ENCODE measurements at places on chromosomes 6 and 20.

- no peak for DNase-seq
Observed at GRCh38 chr6:82786248-82786647, 279.4 kb downstream of the UBE3D start.

DNA sequence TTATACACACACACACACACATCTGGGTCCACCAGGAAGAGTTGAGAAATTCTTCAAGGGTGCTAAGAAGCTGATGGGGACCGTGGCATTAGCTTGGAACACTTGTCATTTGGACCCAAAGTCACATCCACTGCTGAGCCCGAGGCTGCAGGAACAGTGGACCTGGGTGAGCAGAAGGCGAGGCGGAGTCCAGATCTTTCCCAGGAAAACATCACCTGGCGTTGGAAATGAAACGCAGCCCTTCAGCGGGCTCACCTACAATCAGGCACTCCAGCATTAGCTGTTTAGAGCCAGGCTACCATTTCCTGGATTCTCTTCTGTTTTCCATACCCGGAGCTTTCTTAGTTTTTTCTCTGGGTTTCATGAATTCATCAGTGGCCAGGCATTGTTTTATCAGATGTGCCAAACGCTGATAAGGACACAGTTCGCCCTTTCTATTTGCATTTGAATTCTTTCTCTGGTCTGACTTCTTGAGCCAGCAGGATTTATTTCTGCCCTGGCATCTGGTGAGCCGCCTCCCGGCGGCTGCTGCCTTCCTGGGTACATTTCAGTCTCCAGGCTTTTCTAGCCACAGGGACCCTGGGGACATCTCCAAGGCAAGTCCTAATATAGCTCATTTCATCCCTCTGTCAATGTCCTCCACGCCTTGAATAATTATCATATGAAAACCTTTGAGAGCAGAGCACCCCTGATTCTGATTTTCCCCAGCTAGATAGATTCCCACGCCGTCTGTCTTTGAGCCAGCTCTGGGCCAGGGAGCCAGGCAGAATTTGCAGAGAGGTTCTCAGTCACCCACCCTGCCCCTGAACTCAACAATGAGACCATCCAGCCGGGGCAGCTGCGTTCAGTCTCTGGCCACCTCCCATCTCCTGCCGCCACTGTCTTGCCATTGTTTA, 170.9 kb downstream of the TTLL2 start:
- no peak for DNase-seq

DNA sequence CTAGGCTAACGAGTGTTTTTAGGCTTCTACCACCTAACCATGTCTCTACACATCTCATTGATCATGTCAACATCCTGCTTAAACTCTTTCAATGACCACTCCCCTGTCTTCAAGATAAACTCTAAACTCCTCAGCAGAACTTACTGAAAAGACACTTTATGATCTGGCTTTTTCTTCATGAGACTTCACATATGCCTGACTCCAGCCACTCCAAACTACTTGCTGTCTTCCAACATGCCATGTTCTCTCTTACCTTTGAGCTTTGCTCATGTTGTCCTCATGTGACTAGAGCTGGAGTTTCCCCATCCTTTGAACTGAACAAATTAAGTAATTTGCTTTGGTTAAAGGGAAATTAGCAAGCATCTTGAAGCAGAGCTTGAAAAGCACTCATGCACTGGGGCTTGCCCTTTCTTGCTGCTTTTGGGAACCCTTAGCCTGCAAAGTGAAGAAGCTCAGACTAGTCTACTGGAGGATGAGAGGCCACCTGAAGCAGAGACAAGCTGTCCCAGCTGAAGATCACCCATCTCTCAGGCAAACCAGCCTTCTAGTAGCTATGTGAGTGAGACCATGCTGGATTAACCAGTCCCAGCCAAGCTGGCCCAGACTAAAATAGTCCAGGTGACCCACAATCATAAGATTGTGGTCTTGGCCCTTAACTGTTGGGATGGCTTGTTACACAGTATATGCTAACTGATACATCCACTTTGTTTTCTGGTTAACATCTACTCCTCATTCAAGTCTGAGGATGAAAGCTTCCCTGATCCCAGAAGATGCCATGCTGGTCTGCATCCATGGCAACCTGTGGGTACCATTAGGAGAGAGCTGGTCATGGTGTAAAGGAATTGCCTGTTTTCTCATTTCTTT, 235.8 kb downstream of the GMPR start:
- DNase-seq = no peak

GRCh38 chr6:158357570-158358216, 45.4 kb downstream of the TULP4 start:
- DNase-seq = no peak

- DNase-seq = no peak
Observed at GRCh38 chr20:44692932-44693480, 22.2 kb upstream of the CCN5 start.

DNA sequence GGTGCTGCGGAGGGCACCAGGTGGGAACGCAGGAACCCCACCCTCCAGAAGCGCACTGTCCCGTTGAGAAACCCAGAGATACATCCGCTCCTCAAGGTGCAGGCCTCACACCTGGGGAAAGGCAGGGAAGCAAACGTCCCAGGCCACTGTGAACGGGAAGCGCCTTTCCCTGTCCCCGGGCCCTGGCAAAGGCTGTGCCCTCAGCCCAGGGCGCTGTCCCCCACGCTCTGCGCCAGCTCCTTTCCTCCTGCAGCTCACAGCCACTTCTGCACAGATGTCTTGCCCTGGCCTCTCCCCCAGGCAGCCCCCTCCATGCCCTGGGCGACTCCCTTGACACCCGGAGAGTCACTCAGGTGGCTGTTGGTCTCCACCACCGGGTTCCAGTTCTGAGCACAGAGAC, 203.8 kb downstream of the TAF4 start:
- no peak for DNase-seq

DNA sequence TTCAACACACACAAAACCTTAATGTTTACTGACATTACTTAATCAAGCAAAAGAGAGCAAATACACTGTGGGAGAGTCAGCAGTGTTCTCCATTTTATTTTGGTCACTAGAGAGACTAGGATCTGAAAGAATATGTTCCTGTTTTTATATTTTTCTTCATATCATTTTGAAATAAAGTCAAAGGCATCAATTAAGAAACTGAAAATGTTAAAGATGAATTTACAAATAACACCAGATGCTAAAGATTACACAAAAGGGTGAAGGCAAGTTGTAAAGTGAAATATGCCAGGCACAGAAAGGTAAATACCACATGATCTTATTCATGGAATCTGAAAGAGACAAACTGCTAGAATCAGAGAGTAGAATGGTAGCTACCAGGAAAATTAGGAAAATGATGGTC, 60.3 kb upstream of the FABP7 start:
- DNase-seq = no peak

DNA sequence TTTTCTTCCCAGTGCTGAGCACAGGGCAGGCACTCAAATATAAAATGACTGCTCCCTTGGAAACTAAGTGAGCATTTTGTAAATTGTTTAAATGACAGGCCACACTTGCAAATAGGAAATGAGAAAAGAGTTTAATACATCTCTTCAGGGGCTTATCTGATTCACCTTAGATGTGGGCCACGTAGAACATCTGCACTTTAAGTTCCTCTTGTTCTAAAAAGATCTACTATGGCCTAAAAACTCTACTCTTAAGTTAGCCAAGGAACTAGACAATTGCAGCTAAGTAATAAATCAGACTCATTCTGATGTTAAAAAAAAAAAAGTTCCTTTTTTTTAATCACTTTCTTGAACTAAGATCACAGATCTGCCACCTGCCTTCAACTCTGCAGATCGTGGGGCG, 126.3 kb downstream of the KIF16B start:
- DNase-seq = no peak

- no peak for DNase-seq
Observed at GRCh38 chr20:51512645-51513044, 29.9 kb downstream of the NFATC2 start.

GRCh38 chr6:139133262-139134063, 1.4 kb upstream of the HECA start:
- DNase-seq = no peak

GRCh38 chr6:54308289-54308985, at the start of gene TINAG:
TINAG (plus strand) TSS chr6:54308441; CDS start chr6:54308551, 110 bp downstream.
- DNase-seq = no peak

- DNase-seq = no peak
Observed at GRCh38 chr20:38844963-38845362, 39.5 kb downstream of the PPP1R16B start.

DNA sequence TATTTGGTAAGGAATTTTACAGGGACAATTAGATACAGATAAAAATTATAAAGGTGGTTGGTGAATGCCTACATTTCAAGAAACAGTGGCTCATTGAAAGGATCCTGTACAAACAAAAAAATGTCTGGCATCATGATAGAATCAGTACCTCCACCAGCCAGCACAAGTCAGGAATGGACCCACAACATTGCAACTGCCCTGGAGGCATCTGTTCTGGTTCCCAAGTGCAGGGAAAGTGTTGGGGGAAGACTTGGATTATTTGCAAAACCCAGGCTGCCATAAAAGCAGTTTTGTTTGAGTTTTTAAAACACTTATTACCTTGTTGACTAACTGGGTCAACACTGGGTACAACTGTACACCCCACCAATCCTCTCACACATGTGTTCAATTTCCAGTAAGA, 24.3 kb downstream of the ARHGAP40 start:
- DNase-seq = no peak

- DNase-seq = no peak
Observed at GRCh38 chr6:43013097-43013842, 476 bp downstream of the MEA1 start.

DNA sequence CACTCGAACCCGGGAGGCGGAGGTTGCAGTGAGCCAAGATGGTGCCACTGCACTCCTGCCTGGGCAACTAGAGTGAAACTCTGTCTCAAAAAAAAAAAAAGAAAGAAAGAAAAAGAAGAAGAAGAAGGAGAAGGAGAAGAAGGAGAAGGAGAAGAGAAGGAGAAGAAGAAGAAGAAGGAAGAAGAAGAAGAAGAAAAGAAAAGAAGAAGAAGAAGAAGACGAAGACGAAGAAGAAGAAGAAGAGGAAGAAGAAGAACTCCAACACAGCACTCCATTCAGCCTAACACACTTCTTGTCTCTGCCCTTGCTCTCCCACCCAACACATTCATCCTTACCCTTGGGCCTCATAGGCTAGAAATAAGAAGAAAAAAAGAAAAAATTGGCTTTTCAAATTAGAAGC, 6.9 kb downstream of the ZFP57 start:
- DNase-seq = no peak

- DNase-seq = no peak
Observed at GRCh38 chr6:99611148-99611547, 4.5 kb downstream of the PRDM13 start.

DNA sequence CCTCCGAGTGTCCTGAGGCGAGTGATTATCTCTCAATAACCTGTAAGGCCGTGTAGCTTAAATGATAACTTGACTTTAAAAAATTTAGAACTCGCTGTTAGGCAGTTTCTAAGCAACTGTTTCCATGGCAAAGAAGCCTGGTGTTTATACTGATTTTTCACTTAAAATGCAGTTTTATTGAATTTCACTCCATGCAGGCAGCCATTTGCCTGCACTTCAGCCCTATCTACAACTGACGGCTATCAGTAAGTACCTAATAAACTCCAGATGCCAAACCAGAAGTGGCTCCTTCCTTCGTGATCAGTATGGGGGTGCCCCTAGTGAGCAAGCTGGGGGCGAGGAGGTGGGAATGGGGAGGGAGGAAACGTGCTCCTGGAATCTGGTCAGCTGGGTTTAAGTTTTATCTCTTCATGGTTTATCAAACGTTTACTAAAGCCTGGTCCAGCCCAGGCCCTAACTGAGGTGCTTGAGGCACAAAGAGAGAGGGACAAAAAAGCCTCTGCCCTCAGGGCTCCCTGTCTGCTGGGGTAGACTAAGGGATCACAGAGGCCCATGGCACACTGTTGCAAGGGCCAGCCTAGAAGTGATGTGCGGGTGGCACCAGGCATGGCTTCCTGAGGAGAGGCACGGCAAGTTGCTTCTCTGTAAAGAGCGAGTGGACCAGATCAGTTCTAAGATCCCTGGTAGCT, 45.5 kb downstream of the TTI1 start:
- DNase-seq = no peak

DNA sequence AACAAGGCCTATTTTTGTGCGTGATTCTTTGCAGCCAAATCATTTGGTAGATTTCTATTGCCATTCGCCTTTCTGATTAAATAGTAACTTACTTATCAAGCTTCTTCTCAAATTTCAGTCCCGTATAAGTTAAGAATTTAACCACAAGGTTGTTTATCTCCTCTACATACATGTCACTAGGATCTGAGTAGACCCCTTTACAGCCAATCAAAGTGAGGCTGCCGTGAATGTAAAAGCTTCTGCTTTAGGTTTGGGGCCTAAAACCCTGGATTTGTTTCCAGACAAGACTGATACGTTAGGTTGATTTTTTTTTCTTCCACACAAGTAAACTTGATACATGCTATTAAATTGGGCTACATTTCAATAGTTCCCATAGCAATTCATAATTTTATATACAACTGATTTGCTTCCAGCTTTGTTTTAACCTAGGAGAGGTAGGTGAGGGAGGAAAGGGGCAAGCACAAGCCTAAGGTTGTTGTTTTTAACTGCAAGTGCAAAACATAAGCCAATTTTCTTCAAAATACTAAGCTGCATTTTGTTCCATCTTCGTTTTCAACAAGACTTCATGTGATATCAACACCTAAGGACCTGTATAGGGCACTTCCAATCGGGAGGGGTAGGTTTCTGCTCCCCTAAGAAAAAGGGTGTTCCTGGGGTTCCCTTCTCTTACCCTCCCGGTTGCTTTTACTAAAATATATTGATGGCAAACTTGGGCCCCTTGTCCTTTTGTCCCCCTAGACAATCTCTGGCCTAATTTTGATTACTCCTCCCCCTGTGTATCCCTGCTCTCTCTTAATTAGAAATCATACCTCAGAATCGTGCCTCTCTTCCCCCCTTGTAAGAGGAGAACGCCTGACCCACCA, 1.7 kb downstream of the RANBP9 start:
- DNase-seq = peak; percentile 12

DNA sequence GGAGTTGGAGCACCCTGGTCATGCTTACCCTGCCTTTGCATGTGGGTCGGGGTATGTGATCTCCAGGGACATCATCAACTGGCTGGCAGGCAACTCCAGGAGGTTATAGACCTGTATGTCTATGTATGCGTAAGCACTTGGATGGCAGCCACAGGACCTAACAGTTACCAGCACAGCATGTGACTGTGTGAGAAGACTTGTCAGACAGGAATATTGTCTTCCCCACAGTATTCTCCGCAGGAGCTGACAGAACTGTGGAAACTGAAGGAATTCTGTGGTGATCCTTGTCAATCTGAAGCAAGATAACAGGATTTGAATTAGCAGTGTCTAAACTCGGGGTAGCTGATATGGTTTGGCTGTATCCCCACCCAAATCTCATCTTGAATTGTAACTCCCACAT, 59.2 kb downstream of the TMEM244 start:
- DNase-seq = no peak

- no peak for DNase-seq
Observed at GRCh38 chr6:34161857-34162515, 16.1 kb upstream of the GRM4 start.

GRCh38 chr6:25366903-25367545, 87.8 kb downstream of the CARMIL1 start:
- no peak for DNase-seq

GRCh38 chr6:132122871-132123270, 171.7 kb upstream of the CCN2 start:
- DNase-seq = no peak

Data from NCI-H2227 treated with DMSO at 0.1 percent for 48 hours (cell line).